Activated naive CD8-positive, alpha-beta T cell treated with anti-CD3 and anti-CD28 coated beads, Interleukin-2, amount 50 U/mL, for 24 hours (primary cell): ENCODE measurements at places on chromosomes 4 and X.

DNA sequence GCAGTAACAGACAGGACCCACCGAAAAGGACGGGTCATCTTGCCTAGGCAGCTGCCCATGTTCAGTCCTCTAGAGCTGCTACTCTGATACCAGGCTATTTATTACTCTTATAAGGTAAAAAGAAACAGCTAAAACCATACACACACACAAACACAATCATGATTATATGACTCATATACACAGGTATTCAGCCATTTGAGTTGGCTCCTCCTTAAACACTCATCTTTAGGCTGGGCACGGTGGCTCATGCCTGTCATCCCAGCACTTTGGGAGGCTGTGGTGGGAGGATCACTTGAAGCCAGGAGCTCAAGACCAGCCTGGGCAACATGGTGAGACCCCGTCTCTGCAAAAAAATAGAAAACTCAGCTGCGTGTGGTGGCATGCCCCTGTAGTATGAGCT lies 76.6 kb downstream of the F11 start:
- no peak for DNase-seq

- DNase-seq, result no peak
Observed at GRCh38 chrX:94751611-94752010, 1077.6 kb downstream of the FAM133A start.

GRCh38 chrX:153688506-153688905 lies 780 bp downstream of the SLC6A8 start:
- no peak for DNase-seq

GRCh38 chrX:28491322-28491721 lies 95.9 kb upstream of the IL1RAPL1 start:
- no peak for DNase-seq

GRCh38 chr4:121070696-121071639 lies 1.4 kb downstream of the NDNF start:
- peak; percentile 26 for DNase-seq

- DNase-seq, result no peak
Observed at GRCh38 chrX:118345045-118345463, 852 bp upstream of the WDR44 start.

- no peak for DNase-seq
Observed at GRCh38 chr4:39657465-39657864, 18.8 kb upstream of the SMIM14 start.

- DNase-seq, result no peak
Observed at GRCh38 chr4:101222156-101222845, 125.0 kb downstream of the PPP3CA start.

DNA sequence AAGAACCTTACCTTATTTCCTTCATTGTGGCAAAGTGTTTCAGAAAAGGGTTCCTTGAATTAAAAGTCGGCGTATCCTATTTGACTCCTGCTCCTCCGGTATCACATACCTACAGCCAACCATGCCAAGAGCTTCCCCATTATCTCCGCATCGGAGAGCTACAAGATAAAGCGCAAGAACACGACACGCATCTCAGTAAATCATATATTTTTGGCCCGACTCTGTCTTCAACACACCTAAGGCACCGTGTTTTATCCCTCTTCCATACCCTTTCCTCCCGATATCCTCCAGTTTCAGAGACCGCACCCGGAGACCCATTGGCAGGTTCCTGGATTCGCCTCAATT lies 497 bp upstream of the THAP9 start:
- no peak for DNase-seq

- DNase-seq, result no peak
Observed at GRCh38 chrX:69130439-69130838, 34.8 kb downstream of the PJA1 start.
